Stimulated activated CD8-positive, alpha-beta memory T cell treated with anti-CD3 and anti-CD28 coated beads, Interleukin-4, amount 100 ng/mL, for 1 hour (primary cell): ENCODE measurements at places on chromosomes 11 and 22.

GRCh38 chr22:47193606-47194329 lies 431.3 kb downstream of the TBC1D22A start:
- DNase-seq = no peak

DNA sequence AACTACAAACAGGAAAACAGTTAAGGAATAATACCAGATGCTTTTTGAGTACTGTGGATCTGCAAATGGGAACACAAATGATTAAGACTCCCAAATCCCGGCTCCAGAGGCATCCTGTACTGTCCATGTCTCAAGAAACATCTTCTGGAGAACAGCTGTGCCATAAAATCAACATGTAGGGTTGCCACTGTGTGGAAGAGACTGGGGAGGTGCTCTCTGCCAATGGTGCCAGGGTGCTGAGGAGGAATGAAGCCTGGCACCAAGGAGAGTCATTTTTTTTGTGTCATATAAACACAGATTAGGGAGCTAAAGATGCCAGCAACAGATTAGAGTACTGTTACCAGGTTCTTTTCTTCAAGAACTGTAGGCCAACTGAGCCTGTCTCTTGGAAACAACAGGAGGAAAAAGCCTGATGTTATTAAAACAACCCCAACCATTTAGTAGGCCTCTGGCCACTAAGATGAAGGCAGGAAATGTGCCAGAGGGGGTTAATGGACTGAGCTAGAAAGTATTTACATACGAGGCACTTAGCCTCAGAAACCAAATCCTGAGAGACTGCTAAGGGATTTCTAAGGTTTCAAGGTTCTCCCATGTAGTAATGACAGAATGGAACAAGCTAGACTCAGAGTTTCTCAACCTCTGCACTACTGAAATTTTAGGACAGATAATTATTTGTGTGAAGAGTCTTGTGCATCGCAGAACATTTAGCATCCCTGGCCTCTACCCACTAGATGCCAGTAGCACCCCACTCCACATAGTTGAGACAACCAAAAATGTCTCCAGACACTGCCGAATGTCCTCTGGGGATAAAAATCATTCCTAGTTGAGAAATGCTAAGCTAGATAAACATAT lies 54.6 kb upstream of the CHRM4 start:
- no peak for DNase-seq

DNA sequence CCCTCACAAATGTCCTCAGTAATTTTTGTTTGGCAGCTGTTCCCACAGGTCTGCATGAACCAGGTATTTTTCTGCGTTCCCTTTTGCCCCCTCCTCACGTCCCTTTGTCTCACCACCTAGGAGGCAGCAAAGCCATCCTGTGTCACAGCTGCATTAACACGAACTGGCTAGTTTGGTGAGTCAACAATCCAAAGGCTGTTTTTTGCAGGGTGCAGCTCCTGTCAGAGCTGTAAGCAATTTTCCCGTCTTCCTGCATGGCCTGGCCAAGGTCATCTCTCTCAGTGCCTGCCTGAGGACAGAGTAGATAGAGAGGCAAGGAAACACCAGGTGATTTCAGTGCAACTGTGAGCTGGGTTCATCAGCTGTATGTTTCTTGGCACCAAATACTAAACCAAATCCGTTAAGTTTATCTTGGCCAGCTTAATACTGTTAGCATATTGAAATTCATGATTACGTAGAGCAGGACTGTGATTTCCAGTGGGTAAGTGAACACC lies 20.6 kb upstream of the VSIG10L2 start:
- DNase-seq = no peak

DNA sequence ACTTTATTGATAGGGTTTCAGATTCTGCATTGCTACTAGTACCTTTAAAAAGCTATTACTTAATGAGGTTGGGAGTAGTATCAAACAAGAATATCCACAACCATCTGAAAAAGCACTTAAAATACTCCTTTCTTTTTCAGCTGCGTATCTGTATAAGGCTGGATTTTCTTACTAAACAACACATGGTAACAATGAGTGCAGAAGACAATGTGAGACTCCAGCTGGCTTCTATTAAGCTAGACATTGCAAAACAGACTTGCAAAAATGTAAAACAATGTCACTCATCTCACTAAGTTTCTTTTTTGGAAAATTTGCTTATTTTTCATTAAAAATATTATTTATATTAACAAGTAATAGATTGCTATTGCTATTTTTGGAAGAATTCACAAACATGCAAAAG lies 132.6 kb downstream of the WNT11 start:
- DNase-seq = no peak

DNA sequence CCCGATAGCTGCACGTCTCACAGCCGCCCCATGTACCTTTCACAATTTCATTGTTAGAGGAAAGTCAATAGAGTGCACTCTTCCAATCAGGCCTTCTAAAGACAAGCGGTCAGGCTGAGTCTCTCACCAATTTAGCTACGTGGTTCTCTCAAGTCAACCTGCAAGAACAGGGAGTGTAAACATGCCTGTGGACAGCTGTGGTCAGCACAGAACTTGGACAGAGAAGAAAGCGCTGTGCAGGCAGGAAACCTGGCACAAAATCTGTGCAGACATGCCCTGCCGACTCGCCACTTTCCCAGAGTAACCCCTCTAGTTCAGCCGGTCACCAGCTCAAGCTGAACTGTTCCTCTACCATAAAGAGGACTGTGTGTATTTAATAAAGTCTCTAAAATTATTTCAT lies 39.5 kb downstream of the CHKA start:
- no peak for DNase-seq

GRCh38 chr11:130070109-130070845 lies 583 bp downstream of the APLP2 start:
- no peak for DNase-seq

- no peak for DNase-seq
Measured at GRCh38 chr22:19811211-19811621, 43.5 kb downstream of the GNB1L start.

DNA sequence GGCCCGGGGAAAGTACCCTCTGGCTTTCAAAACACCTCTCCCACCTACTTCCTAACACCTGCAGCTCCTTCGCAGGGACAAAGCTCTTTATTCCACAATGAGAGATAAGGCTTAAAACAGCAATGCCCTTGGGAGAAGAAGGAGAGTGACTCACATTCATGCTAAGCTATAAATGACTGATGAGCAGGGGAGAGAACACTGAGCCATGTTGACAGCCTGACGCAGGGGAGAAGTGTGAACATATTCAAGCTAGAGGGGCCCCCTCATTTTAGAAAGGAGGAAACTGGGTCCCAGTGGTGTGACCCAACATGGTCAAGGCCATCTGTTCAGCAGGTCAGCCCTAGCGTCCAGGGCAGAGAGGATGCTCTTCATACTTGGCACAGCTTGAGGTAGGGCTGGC lies 171.8 kb downstream of the DSCAML1 start:
- DNase-seq = no peak

GRCh38 chr22:46378426-46379065 lies 43.0 kb downstream of the TRMU start:
- no peak for DNase-seq

GRCh38 chr11:77075425-77075905 lies 8.7 kb downstream of the CAPN5 start:
- DNase-seq = no peak

DNA sequence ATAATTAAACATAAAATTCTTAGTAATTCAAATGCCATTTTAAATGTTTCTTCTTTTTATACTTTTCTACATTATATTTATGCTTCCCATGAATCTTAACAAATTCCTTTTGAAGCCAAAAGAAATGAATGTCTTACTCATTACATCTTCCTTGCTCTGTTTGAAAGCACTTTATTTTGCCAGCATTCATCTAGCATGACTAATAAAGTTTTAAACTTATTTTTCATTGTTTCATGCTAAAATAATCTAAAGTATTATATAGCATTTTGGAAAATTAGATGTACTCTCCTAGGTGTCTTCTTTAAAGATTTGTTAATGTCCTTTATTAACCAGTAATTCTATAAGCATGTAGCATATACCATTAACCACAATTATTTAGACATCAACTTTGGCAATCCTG lies 9.7 kb upstream of the PIWIL4 start:
- DNase-seq = no peak

DNA sequence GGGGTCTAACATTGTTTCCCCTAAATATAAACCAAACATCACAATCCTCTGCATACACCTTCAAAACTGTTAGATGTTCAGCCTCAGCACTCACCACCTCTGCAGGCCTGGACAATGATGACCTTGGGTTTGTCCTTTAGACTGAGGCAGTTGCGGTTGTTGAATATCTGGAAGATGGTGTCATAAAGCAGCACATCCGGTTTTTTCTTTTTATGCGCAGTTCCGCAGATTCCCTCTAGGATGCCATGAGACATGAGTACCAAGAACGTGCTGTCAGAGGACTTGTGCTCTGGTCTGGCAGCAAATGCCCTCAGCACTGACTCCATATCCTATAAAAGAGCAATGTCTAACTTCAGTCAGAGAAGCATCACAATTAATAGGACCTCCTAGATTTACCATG lies 22.8 kb downstream of the CASP5 start:
- DNase-seq = no peak

- DNase-seq = no peak
Measured at GRCh38 chr11:10395166-10395897, 59.7 kb upstream of the AMPD3 start.

- DNase-seq = no peak
Measured at GRCh38 chr11:65471447-65471891, 27.4 kb upstream of the MALAT1 start.

DNA sequence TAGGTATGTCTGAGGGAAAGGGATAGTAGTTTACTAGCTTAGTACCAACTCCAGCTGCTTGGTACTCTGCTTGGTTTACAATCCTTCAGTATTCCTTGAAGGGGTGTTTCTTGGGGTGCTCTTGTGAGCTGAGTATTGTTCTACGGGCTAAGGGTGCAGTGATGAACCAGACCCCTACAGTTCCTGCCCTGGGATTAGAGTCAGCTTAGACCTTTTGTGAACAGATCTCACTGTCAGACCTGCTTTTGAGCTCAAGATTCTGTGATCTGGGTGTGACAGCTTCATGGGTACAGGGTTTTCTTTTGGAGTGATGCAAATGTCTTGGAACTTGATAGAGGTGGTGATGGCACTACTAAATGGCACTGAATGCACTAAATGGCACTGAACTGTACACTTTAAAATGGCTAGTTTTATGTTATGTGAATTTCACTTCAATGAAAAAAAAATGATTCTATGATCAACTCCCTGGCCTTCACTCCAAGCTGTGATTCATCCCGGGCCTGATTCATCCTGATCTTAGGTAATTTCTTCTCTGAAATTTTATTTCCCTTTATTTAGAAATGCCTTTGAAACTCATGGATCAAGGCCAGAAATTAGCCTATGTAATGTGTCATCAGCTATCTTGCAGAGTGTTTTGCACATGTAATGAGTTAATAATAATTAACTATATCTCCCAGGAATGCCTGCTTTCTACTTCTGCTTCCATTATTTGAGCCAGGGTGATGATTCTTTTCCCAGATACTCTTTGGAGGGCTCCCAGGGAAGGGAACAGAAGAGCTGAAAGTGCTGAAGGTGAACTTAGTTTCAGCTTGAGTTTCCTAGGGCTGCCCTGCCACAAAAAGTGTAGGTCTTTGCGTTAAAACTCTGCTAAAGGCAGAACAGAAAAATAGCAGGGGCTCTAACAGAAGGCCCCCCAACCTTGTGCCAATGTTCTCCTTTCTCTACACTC lies 87.9 kb downstream of the NCAM1 start:
- no peak for DNase-seq

DNA sequence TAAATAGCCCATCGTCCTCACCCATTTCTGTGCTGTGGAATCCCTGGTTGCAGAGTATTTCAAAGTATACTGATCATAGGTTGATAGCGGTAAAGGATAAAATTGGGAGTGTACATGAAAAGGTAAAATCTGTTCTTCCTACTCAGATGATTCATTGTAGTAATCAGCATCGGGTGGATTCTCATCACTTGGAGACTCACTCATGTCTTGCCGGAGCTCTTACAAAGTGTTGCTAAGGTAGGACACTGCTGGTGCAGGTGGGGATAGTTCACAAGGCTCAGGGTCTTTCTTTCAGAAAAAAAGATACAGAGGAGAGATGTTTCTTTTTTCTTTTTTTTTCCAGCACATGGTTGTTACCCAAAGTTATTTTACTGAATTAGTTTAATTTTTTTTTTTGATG lies 84.8 kb downstream of the MTNR1B start:
- DNase-seq = no peak

GRCh38 chr11:125941267-125941618 lies 4.6 kb upstream of the VSIG10L2 start:
- DNase-seq = no peak

- DNase-seq = no peak
Measured at GRCh38 chr11:86514453-86514852, 139.8 kb downstream of the CCDC81 start.
